Motor neuron (in vitro differentiated cells): ENCODE measurements at places on chromosomes 16 and 17. TPM values are rescaled to one million over a fixed set of nuclear protein-coding genes. Genes with fewer than 3 reads are reported as not detected.

- no peak for ATAC-seq
These were observed 20.3 kb downstream of the COPRS start for GRCh38 chr17:31838636-31839225.

- ATAC-seq = no peak
These were observed 17.6 kb upstream of the LGALS9 start for GRCh38 chr17:27613433-27613832.

- peak; percentile 47 for ATAC-seq
These were observed 41.3 kb downstream of the GAS7 start for GRCh38 chr17:10156948-10157607.

GRCh38 chr17:74455821-74456220, 10.6 kb upstream of the CD300A start:
- ATAC-seq = no peak

DNA sequence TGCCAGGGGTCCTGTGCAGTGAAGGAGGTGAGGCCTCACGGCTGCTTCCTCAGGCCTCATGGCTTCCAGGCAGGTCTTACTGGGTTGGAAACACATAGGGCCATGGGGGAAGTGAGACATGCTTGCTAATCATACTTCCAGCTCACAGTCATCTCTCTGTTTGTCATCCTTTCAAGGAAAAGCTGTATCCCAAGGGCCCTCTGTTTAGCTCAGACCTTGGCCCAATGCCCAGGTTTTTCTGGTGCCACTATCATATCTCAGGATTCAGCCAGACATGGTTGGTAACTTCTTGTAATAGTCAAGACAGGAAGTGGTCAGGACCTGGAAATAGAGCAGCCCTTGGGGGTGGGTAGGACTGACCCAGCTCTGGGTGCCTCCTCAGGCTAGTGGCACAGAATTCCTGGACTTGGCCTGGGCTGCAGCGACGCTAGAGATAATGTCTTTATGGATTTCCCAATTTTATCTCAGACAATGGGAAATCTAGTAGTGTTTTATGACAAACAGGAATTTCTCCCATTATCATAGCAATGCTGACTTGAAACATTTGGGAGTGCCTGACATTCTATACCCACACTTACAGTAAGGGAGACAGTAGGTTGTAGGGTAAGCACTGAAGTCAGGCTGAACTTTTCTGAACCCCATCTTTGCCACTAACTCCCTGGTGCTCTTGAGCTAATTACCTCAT, 13.5 kb upstream of the ITGB3 start:
- peak; percentile 87 for ATAC-seq

DNA sequence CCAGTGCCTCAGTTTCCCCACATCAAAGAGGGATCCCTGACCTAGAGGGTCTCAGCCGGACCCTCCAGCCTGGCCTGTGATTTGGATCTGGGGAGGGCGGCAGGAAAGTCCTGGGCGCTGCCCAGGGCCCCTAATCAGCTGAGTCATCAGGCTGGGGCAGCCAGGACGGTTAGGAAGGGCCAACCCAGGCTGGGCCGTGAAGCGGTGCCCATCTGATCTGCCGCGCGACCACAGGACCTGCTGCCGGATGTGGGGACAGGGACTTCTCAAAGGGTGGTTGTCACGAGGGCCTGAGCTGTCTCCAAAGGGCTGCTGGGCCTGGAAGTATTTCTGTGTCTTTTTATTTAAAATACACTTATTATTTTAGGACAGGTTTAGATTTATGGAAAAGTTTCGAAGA, 4.4 kb downstream of the TPSAB1 start:
- ATAC-seq = no peak

DNA sequence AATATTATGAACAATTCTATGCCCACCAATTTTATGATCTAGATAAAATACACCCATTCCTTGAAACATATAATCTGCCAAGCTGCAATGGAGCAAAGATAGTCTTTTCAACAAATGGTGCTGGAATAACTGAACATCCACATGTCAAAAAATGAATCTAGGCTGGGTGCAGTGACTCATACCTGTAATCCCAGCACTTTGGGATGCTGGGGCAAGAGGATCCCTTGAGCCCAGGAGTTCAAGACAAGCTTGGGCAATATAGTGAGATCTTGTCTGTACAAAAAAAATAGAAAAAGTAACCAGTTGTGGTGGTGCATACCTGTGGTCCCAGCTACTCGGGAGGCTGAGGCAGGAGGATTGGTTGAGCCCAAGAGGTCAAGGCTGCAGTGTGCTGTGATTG, 92.5 kb downstream of the N4BP1 start:
- no peak for ATAC-seq

DNA sequence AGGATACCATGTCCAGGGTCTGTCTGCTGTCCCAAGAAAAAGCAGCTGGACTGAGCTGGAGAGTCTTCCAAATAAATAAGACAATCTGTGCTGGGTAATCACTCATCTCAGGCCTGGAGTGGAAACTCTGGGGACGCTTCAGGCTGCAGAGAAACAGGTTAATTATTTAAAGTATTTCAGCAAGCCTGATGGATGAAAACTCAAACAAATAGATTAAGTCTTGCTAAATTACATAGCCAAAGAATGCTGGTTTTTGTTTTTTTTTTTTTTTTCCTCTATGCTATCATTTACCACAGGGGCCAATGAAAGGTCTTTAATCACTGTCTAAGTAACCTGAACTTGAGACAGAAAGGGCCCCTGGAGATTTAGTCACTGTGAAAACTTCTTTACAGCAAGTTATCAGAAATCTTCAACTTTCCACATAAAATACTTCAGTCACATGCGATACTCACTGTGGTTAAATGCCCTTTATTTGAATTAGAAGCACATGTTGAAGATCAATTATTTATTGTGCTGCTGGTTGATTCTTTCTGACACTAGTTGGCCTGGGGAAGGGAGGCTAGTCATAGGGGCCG, 31.0 kb upstream of the KCNJ2 start:
- ATAC-seq = no peak

GRCh38 chr17:9566067-9566466, 9.6 kb downstream of the STX8 start:
- ATAC-seq = no peak

DNA sequence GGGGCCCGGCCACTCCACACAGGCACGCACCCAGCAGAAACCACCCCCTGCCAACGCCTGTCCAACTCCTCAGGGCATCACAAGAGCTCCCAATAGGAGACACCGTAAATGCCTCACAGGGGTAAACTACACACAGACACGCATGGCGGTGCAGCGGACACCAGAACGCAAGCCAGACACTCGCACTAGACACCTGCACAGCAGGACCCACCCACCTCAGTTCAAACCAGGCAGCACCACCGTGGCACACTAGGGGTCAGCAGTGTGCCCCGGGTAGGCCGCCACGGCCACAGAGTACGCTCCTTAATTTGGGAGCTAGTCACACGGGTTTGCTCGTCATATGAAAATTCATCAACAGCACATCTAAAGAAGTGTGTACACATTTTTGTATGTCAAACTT, 3.4 kb downstream of the SLC38A10 start:
- no peak for ATAC-seq

GRCh38 chr16:31727553-31727952, 146.1 kb upstream of the ZNF267 start:
- no peak for ATAC-seq

- ATAC-seq = no peak
These were observed 73.3 kb downstream of the MSI2 start for GRCh38 chr17:57329380-57330214.

DNA sequence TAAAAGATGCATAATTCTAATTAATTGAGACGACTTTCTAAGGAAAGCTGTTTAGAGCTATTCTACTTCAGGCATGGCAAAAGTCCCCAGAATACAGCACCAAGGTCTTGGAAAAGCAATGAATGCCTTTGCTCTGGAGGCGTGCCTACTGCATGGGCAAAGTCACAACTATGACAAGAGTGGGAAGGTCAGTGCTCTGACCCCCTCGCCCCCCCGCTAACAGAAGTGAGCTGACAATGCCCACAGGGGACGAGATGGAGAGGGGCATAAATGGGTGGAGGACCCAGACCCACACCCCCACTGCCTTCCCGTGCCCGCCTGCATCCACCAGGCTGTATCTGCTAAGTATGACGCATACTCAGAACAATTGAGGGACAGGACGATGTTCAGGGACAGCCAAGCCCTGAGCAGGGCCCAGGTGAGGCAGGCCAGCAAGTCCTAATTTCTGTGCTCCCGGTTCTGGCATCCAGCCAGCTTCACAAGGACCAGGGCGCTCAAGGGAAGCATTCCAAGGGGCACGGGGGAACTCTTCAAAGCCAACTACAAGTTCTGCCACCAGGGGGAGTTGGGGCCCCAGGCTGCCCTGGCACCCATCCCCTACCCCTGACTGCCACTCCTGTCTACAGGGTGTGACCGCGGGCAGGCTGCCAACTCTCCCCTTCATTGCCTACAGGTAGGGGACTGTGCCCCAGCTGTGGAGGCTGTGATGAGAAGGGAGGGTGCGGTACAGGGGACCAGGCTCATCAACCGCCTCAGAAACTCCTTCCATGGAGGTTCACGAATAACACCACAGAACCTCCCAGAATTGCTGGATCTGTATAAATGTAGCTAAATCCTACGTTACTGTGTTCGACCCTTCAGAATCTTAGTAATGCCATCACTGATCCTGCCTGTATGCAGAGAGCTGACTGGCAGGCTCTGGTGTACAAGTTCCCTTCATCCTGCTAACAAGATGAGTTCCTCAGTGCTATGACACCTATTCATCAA, 20.8 kb downstream of the NPRL3 start:
- ATAC-seq = peak; percentile 52

- ATAC-seq = peak; percentile 29
These were observed 65.1 kb upstream of the HAS3 start for GRCh38 chr16:69040144-69040909.

DNA sequence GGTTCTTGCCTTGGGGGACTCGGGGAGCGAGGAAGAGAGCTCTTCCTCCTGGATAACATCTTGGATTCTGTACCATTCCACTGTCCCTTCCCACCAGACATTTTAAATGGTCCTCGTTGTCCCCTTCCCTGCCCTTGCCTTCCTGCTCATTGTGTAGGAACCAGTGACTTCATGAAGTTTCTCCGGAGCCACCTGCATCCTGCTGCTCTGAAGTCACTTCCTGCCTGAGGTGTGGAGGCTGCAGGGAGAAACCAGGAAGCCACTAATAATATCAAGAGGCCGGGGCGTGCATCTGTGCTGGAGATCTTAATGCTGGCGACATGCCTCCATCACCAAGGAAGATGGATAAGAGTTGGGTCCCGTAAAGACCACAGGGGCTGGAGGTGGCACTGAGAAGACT, 6.2 kb upstream of the SLC16A13 start:
- no peak for ATAC-seq

DNA sequence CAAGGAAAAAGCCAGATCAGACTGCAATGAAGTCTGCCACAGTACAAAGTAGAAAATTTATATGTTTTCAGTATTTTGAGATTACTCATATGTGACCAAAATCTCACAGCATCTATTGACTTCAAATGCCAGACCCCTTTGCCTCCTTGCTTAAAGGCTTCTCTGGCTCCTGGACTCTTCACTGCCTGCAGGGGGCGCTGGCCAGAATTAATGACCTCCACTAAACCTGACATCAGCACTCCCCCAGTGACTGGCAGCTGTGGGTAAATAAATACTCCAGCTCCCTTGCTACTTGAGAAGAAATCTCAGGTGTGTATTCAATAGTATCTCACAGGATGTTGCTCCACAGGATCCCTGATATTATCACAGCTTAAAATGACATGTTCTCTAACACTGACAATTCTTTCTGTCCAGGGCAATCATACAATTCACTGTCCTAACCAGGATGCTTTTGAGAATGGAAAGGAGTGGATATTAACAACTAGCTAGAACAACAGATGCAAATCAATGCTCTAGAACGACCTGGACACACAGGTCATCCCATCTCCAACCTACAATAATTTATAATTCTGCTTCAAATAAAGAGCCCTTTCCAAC, 4.0 kb downstream of the BECN1 start:
- ATAC-seq = peak; percentile 17

DNA sequence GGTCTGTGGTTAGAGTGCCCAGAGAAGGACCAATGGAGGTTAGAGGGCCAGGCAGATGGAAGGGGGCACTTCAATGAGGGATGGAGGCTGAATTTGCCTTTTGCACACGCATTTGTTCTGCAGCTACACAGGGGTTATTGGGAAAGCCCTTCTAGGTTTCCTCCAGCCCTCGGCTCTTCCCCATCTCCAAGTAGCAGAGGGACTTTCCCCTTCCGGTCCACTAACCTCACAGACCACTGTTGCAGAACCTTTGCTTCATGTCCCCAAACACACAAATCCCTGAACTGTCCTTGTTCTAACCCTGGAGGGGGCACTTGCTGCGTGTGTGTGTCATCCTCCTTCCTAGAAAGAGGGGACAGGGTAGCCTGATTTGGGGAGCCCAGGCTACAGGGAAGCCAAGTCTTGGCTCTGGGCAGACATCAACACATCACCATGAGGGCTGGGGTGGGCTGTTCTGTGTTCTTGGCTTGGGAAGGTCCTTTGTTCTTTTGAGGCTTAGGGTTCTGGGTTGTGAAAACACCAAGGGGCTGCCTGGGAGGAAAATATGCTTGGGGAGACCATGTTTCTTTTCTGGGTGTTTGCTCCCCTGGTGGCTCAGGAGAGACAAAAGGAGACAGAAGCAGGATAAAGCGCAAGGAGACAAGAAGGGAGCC, 7.3 kb upstream of the NR1D1 start:
- ATAC-seq = no peak

DNA sequence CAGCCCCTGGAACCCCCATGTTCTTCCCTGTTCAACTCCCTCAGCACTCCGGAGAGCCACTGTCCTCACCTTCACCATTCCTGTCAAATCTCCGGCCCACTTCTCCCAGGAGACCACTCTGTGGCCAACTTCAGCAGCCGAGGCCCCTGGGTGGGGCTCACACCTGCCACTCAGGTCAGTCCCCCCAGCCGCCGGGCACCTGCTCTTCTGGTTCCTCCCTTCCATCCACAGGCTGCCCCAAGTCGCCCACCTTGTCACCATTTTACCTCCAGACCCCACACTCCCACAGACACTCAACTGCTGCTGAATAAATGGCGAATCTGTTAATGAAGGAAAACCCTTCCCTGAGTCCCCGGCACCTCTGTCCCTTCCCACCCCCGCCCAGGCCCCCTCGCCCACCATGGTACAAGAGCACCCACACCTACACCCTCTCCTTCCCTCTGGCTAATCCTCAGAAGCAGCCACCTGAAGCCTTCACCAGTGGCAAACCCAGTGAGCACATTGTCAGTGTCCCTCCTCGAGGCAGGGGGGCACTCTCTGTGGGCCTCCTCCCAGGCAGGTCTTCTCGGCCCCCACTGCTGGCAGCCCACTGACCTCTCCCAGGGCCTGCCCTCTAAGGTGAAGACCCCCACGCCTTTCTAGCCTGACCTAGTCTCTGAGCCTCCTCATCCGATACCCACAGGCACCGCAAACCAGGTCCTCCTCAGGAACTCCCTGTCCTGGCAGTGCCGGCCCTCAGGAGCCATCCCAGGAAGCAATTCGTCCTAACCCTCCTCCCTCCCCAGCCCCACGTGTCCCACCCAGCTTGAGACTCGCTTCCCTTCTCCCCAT, 8.2 kb downstream of the CANT1 start:
- no peak for ATAC-seq

Gene SCN4A
- total RNA-seq = 1.4 and 2.7 TPM in 2 replicates

Gene TMC5
- total RNA-seq = 0.05 and 0.06 TPM in 2 replicates

Gene SLC4A1
- 0.21 TPM in 1 of 2 replicates, not detected in the other for total RNA-seq

Gene TBX2
- 0.36 and 0.73 TPM in 2 replicates for total RNA-seq

Gene ELMO3
- 0.59 and 1.0 TPM in 2 replicates for total RNA-seq

Gene CES5A
- 0.20 TPM in 1 of 2 replicates, not detected in the other for total RNA-seq

Gene NACA2
- not detected in 2 replicates for total RNA-seq

Gene CLEC18A
- 0.71 and 0.88 TPM in 2 replicates for total RNA-seq
